ENCODE measurements at places on chromosomes 12 and 14.

DNA sequence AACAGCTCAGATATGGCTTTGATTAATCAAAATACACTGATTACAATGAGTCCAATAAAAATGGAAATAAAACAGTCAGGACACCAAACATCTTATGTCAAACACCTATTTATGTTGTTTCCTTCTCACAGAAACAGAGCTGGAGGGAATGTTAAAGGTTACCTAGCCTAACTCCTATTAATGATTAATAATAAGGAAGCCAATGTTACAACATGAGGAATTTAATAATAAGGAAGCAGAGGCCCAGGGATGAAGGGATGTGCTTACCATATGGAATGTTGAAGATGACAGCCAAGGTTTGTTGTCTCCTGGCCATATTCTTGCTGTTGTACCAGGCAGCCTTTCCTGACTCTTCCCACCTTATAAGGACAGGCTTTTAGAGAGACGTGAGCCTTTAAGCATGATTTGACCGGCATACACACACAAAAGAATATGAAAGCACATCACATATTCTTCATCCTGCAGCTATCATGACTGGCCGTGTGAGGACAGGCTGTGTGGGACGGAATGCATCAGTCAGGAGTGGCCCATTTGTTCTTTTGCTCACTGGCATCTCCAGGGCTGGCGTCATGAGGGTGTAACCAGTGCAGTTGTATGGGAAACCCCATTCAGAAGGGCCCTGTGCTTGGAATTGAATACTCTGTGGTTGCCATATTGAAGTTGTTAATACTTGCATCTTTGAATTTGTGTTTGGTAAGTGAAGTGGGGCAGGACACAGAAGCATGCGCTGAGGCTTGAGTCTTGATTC lies 3.1 kb upstream of the GPRC5D start:
- no peak for DNase-seq

DNA sequence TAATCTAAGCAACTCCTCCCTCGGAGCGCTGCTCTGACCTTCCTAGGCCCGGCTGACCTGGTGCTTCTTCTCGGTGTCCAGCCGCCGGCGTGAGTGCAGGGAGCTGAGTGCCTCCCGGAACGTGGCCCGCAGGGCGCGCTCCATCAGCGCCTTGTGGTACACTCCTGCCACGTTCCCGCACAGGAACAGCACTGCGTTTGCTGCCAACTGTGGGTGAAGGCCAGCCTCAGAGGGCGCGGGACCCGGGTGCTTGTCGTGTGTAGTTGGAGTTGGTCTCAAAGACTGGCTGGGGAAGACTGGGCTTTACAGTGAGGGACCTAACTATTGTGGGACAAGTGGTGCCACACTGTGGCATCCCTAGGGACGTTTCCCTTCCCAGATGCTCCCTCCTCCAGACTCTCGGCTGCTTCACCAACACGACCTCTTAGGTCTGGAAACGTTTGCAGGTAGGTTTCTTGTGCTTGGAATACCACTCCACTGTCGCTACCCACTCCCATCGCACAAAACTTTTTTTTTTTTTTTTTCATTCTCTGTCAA lies 3.1 kb downstream of the ADCY4 start:
- no peak for DNase-seq

GRCh38 chr14:93107453-93107852 lies 8.3 kb downstream of the ITPK1 start:
- no peak for DNase-seq

DNA sequence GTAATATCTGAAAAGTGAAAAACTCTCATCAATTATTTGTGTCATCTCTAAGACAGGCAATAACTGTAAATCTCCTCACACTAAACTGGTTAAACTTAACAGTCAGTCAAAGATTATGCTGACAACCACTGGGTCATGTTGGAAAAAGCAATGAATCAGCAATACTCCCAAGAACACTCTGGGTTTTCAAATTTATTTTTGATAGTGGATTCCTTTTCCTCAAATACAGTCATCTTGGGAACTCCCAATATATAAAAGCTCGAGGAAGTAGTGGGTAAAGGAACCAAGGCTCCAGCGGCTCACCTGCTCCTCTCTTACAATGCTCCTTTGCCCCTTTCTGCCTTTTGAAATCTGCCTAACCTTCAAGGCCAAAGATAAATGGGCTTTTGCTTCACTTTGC lies 70.0 kb downstream of the ARMH4 start:
- DNase-seq, result no peak

Measured in SW480 (cell line).